ENCODE measurements at places on chromosomes 3 and 15.

DNA sequence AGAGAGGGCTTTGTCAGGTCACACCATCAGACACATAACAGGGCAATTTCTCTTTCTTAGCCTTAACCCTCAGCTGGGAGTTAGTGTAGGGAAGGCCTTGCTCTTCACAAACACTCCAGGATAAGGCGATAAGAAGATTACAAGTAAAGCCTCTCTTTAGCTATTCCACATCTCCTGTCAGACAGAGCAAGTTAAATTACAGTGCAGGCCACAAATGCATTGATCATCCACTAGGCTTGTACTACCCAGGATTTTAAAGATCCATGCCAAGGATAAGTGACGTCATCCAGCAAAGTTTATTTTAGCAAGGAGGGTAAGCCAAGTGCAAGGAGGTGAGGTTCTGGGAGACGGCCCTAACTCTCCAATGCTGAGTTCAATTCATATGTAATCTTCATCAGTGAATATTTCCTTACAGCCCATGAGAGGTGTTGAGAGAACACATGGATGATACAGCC lies 890.6 kb upstream of the NR2F2 start:
- DNase-seq, result no peak

DNA sequence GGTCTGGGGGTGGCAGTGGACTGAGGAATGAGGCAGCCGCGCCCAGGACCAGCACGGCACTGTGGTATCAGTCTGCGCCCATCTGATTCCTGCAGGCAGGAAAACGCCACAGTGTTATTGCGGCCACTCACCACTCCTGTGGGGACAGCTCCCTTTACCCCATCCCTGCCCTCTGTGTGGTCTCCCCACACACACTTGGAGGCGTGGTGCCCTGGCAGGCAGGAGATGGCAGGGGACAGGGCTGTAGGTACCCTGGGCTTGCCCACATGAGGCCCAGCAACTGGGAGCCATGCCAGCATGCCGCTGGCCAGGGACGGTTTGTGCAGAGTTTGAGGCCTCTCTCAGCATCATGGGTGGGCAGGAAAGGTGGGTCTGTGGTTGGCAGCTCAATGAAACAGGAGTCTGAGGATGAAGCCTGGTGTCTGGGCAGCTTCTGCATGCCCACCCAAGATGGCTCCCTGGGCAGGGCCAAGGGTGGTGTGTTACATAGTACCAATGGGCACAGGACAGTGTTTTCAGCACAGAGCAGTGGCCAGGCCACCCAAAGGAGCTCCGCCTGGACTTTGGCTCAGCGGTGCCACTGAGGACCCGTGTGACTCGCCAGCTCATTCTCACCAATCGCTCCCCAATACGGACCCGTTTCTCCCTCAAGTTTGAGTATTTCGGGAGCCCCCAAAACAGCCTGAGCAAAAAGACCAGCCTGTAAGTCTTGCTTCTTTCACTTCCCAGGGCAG lies 27.2 kb downstream of the ACAA1 start:
- DNase-seq, result no peak

DNA sequence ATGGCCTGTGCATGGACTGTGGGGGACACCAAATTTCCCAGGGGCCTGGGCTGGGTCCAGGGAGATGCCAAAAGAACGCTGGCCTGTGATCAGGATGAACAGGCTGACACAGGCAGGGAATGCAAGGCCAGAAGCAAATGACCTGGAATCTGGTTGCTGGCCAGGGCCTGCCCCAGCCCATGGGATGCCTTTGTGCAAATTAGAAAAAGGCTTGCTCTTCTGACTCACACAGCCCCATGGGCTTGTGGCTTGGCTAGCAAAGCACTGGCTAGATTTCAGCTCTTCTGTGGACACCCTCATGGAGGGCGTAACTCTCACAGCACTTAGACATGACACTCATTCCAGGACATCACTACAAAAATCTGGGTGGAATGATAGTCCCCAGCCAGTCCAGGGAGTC lies 356.0 kb downstream of the SHQ1 start:
- DNase-seq, result no peak

DNA sequence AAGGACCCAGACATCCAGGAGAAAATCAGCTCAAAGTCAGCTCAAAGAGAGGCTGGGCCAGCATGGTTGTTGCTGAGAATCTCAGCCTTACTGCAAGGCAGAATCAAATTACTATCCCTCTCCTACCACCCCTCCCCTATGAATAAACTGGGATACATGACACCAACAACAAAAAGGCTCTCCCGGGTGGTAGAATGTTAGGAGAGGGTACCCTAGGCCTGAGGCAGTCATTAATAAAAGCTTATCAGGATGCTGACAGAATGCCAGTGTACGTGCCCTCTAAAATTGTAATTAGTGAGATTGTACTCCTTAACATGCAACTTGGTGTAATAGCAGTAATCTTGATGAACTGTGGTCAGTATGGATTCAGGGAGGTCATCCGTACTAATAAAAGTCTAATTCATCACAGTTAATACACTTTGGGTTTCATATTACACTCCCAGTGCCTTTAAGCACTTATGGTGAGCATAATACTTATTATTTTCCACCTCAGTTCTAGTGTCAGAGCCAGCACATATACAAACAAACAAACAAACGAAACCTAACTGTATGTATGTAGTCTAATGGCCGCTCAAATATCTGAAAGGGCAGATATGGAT lies 76.5 kb downstream of the B3GALNT1 start:
- DNase-seq, result no peak

DNA sequence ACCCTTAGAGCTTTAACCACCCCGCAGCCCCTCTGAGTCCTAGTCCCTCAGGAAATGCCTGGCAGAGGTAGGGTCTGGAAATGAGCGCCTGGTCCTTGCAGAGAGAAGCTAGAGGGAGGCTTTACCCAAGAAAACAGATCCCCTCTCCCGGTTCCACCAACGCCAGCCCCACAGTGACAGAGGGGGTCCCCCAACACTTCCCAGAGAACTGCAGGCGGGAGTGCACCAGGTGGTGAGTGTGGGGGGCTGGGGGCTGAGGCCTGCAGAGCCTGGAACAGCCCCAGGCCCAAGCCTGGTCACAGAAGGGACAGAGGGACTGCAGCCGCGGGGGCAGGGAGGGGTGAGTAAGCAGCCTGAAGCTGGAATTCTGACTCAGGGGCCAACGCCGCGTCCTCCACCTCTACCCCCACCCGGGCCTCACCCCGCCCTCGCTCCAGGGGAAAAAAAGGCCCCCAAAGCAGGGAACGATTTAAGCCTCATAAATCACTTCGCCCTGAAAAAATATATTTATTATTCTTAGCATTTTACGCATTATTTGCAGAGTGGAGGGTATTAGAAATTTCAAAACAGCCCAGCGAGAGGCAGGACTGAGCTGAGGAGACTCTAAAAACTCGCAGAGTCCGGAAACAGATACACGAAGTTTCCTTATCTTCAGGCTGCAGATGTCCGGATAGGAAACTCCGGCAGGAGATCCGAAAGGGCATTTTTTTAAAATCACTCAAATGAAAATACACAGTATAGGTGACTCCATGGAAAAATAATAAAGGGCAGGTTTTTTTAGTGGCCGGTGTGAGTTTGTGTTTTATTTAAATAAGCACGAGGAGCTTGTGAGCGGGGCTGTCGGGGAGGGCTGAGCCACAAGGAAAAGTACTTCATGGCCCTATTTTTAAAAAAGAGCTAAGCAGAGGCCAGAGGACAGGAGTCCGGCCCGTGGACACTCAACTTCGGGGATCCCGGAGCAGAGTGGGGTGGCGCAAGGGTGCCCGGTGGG lies 10.0 kb downstream of the GATA2 start:
- DNase-seq, result no peak
